ENCODE measurements at places on chromosomes 13 and 19.

GRCh38 chr13:78649997-78650716, 8.8 kb downstream of the OBI1 start:
- DNase-seq = no peak

- no peak for DNase-seq
Observed at GRCh38 chr13:89227356-89227755, 1556.2 kb downstream of the SLITRK5 start.

GRCh38 chr13:40484974-40485373, 181.5 kb downstream of the FOXO1 start:
- no peak for DNase-seq

GRCh38 chr13:32381539-32381938, 46.4 kb downstream of the N4BP2L1 start:
- no peak for DNase-seq

GRCh38 chr13:97468331-97468730, 34.4 kb downstream of the RAP2A start:
- DNase-seq = no peak

- no peak for DNase-seq
Observed at GRCh38 chr13:110944968-110945927, 30.4 kb upstream of the ANKRD10 start.

- no peak for DNase-seq
Observed at GRCh38 chr13:27980280-27980998, 8.1 kb downstream of the URAD start.

GRCh38 chr13:23987331-23987894, 90.1 kb upstream of the C1QTNF9B start:
- DNase-seq = no peak

DNA sequence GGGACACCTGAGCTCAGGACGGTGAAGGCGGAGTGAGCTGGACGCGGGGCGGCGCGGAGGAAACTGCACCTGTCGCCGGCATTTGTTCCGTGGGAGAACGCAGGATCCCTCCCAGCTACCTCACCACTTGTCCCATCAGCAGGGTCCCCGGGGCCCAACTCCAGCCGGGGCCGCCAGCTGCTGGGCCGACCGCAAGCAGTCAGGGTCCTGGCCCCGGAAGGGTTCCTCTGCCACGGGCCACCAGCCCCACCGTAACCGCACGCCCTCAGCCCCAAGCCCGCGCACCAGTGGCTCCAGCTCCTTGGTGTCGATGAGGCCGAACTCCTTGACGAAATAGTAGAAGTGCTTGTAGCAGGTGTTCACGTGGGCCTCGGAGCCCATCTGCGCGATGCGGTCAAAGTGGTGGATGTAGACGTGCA, 19.6 kb downstream of the MOB3A start:
- DNase-seq = no peak

- DNase-seq = no peak
Observed at GRCh38 chr13:79990048-79990447, 350.9 kb downstream of the SPRY2 start.
